Fibroblast of the aortic adventitia (primary cell): ENCODE measurements at places on chromosomes 12 and 14. TPM values are rescaled to one million over a fixed set of nuclear protein-coding genes. Genes with fewer than 3 reads are reported as not detected.

CLEC4A gene
- 0.45 TPM in 1 of 2 replicates, not detected in the other for total RNA-seq

ACRBP gene
- 0.36 and 0.49 TPM in 2 replicates for total RNA-seq

SVOP gene
- not detected in 2 replicates for total RNA-seq

PMEL gene
- 0.27 and 0.82 TPM in 2 replicates for total RNA-seq

RPAP3 gene
- total RNA-seq: 15.7 and 25.7 TPM in 2 replicates

CLEC6A gene
- total RNA-seq: not detected in 2 replicates

SERPINA10 gene
- total RNA-seq: not detected in 2 replicates

PFDN5 gene
- total RNA-seq: 441 and 577 TPM in 2 replicates

PTGR2 gene
- total RNA-seq: 4.4 and 9.3 TPM in 2 replicates

TDRD9 gene
- 0.45 and 4.5 TPM in 2 replicates for total RNA-seq

STYK1 gene
- 0.27 TPM in 1 of 2 replicates, not detected in the other for total RNA-seq

ABCC9 gene
- total RNA-seq: 20.0 and 20.3 TPM in 2 replicates

KRT78 gene
- total RNA-seq: not detected in 2 replicates

FKBP11 gene
- 4.8 and 23.8 TPM in 2 replicates for total RNA-seq

GLT8D2 gene
- total RNA-seq: 46.0 and 55.3 TPM in 2 replicates

KCNH3 gene
- total RNA-seq: 0.08 and 0.18 TPM in 2 replicates

KRT72 gene
- not detected in 2 replicates for total RNA-seq

TAS2R8 gene
- 0.45 TPM in 1 of 2 replicates, not detected in the other for total RNA-seq

COL2A1 gene
- total RNA-seq: not detected in 2 replicates
